ENCODE measurements at places on chromosomes 1 and 21.

DNA sequence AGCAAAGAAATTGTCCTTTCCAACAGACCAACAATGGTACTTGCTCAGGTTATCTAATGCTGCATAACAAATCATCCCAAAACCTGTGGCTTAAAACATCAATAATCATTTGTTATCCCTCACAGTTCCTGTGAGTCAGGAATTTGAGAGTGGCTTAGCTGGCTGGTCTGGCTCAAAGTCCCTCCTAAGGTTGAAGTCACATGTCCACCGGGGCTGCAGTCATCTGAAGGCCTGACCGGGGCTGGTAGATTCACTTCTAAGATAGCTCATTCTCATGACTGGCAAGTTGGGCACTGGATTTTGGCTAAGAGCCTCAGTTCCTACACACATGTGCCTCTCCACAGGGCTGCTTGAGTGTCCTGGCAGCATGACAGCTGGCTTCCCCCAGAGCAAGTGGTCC is 16.9 kb downstream of the ERI3 start:
- no peak for DNase-seq

GRCh38 chr1:230228236-230228897 is 161.3 kb downstream of the GALNT2 start:
- no peak for DNase-seq

DNA sequence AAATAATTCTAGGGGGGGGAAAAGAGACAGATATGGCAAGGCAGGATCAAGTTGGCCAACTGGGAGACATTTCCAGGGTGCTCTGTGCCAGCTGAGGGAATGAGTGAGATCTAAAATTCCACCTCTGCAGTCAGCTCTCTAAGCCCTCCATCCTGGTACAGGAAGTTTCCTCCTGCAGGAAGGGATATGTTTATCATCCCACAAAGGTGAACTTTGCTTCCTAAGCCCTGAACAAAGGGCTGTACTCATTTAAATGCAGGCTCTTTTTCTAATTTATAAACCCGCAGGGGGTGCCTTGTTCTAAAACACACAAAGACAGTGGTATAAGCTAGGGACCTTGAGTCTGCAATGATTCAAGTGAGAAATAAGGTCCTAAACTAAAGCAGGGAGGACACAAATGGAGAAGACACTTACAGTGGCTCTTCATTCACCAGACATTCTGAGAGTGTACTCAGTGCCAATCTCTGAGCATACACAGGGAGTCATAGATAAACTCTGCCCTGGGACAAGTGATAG is 3.6 kb upstream of the TNFSF4 start:
- no peak for DNase-seq

- DNase-seq, result no peak
Measured at GRCh38 chr1:98181036-98181764, 260.4 kb upstream of the DPYD start.

DNA sequence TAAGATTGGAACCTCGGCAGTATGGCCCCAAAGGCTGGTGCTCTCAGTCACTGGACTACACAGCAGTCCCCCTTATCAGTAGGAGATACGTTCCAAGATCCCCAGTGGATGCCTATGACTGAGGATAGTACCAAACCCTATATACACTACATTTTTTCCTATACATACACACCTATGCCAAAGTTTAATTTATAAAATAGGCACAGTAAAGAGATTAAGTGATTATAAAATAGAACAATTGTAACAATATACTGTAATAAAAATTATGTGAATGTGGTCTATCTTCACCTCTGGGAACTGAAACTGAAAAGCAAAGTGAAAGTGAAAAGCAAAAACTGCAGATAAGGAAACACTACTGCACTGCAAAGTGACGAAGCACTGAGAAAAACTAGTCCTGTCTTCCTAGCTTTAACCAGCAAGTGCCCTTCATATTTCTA is 96.8 kb downstream of the INTS7 start:
- no peak for DNase-seq

GRCh38 chr1:58620926-58621325 is 43.9 kb upstream of the TACSTD2 start:
- no peak for DNase-seq

DNA sequence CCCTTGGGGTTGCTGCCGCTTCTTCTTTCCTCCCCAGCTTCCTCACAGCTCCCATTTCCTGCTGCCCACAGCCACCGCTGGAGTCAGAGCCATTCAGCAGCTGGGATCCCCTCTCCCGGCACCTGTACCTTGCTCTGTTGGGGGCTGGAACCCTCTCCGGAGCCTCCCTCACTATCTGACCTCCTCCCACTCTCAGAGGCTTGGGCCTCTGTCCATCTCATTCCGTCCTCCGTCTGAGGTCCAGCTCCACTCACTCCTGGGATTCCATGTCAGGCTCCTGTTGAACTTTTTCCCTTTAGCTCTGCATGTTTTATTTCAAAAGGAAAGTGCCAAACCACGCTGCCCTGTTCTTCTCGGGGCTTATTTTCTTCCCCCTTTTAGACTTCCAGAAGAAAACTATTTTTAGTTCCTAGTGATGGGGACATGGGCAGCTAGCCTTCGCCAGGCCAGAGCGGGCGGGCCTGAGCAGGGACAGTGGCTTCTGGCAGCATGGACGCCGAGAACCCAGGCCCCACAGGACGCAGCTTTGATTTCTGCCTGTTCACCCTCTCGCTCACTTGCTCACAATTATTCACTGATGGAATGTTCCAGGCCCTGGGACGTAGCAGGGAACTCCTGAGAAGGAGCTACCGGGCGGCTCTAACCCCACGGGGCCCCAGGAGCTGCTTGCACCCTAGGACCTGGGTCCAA is 79.2 kb downstream of the ARHGEF10L start:
- no peak for DNase-seq

DNA sequence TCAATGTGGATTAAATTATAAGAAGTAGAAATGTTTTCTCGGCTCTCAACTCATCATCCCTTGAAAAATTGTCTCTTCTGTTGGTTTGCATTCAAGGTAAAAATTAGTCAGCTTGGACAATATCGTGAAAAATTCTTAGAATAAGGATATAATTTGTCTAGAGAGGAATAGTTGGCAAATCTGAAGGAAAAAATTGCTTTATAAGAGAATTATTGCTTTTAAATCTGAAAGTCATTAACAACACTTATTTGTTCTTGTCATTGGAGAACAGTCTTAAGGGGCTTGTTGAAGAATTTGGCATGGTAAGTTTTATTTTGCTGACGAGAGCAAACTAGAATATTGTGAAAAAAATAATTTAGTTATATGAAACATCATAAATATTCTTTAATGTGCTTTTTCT is 26.4 kb downstream of the ANGPTL1 start:
- DNase-seq, result no peak

- no peak for DNase-seq
Measured at GRCh38 chr21:24903994-24904635, 703.2 kb downstream of the MRPL39 start.

DNA sequence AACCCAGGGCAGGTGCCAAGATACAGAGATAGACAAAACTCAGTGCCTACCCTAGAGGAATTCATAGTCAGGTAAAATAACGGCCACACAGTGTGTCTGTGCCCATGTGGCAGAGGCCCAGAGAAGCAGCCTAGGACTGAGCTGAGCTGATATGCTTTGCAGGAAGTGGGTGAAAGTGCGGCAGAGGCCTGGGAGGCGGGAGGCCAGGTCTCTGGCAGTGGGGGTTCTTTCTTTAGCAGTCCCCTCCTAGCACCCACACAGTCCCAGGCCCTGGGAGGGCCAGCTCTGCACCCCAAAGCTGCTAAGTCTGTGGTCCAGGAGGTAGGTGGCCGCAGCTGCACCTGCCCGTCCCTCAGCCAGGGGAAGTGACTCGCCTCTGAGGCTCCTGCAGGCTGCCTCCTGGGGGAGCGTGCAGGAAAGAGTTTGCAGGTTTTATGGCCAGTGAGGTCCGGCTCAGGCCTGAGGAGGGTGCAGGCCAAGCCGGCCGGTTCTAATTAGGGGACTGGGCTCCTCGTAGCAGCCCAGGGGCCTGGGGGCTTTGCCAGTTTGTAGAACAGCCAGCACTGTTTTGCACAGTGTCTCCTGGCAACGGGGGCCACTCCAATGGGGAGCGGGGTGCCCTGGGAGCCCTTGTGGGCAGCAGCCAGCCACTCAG is 107.9 kb downstream of the SPSB1 start:
- DNase-seq, result no peak

- no peak for DNase-seq
Measured at GRCh38 chr1:58618303-58618702, 41.3 kb upstream of the TACSTD2 start.

GRCh38 chr1:24874056-24874455 is 56.0 kb downstream of the RUNX3 start:
- DNase-seq, result no peak

- no peak for DNase-seq
Measured at GRCh38 chr21:18318156-18318555, 73.5 kb downstream of the CHODL start.

All from activated T-helper 1 cell treated with Interleukin-2 at 50 U/mL for 16 hours (primary cell).